ENCODE measurements at places on chromosomes 4 and X.
A peak's percentile ranks its signal among the peaks of the same experiment; 100 is the strongest.

DNA sequence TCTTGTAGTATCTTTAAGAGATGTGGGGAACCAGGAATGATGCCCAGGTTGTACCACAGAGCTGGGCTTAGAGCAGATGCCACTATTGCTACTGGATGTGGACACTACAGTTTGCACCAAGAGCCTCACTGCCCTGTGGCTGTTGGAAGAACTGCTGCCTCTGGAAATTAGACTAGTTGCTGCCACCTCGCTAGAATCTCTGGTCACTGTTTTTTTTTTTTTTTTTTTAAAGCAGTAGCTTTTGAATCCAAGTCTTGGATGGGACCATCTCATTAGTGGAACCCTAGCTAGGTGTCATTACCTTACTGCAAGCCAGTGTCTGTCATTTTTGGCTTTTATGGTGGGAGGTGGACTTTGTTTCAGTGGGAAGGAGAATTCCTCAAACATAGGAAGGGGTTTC is 105.5 kb downstream of the ARHGAP10 start:
- DNase-seq = no peak

GRCh38 chr4:15703439-15703838 is 574 bp downstream of the BST1 start:
- DNase-seq = no peak

DNA sequence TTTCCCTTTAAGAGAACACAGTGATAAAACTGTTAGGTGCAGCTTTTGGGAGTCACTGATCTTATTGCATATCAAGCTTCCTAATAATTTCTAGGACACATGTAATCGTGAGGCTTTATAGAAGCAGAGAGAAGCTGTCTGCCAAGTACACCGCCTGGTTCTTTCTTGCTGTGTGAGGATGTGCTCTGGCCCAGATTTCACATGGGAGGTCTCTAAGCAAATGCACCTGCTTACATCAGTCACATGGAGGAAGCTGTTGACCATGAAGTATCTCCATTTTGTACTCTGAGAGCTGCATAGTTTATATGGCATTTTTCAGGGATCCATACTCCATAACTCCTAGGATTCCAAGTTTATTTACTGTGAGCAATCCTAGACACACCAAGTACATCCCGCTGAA is 37.1 kb downstream of the RGS12 start:
- no peak for DNase-seq

- DNase-seq = no peak
Observed at GRCh38 chrX:18578546-18578945, 93.4 kb downstream of the RS1 start.

DNA sequence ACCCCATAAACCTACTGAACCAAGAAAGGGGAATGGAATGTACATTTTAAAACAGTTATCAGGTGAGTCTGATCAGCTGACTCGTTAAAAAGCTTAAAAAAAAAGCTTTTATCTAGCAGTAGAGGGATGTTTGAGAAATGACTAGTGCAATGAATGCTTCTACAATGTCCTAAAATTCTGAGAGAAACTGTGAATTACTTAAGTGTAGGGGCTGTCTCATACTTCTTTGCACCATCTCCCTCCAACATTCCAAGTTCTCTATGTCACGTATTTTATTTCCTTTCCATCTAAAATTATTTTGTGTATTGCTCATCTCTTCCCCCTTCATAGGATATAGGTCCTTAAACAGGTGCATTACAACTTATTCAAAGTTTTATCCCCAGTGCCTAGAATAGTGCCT is 11.9 kb upstream of the AREG start:
- no peak for DNase-seq

DNA sequence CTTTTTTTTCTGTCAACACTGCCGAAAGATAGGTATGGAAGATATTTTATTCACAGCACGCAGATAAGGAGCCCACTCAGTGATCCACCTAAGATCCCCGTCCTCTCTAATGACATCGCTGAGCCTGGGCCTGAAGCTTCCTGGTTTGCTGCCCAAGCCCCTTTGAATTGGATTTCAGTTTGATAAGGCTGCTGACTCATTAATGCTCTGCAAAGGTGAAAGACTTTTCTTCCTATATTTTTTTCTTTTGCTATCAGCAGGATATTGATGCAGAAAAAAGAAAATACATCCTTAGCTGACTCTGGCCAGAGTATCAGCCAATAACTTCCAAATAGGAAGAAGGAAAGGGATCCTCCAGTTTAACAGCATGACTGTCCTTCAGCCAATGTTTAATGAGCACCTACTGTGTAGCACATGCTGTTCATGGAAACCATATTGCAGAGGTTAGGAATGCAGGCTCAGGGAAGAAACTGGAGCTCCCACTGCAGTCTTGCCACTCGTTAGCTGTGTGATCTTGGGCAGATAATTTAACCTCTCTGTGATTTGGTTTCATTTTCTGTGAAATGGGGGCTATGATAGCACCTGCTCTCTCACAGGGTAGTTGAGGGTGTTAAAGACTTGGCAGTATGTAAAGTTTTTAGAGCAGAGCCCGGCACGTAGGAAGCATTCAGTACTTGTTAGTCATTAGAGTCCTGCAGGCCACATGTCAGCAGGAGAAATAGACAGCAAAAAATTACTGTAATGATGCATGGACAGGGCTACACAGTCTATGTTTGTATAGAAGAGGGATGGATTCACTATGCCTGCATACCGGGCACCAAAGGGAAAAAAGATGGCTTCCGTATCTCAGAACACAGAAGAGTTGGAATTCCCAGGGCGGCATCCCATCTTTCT is 39.3 kb downstream of the EVC start:
- DNase-seq = no peak

DNA sequence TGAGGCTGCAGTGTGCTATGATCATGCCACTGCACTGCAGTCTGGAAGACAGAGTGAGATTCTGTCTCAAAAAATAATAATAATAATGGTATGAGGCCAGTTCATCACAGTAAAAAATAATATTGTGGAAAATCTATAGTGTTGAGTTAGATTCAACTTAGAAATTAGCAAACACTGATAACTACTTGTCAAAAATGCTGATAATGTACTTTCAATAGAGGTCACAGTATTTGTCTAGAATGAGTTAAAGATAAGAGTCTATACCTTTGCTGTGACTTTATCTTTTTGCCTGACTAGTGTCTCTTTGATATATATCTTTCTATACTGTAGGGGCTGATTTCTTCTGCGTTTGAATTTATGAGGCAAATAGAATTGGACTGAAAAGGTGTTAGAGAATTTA is 430.6 kb downstream of the RPA4 start:
- DNase-seq = no peak

GRCh38 chr4:52984462-52984881 is 122.4 kb downstream of the RASL11B start:
- DNase-seq = peak; percentile 29

- DNase-seq = no peak
Observed at GRCh38 chr4:1211371-1211770, 37.6 kb downstream of the CTBP1 start.

DNA sequence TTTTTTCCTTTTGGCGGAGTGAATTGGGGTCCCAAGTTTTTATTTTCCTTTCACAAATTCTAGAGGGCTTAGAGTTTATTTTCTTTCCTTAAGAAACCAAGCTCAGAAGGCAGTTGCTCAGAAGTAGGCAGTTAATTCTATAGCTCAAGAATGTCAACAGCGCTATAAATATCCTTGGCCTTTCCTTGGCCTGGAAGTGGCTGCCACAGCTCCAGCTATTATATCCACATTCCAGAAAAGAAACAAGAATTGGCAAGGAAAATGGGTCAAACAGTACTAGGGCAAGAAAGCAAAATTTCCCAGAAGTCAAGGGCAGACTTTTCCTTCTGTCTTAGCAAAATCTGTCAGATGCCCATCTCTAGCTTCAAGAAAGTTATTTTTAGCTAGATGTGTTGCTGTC is 31.0 kb downstream of the SLC10A6 start:
- no peak for DNase-seq

Data from suppressor macrophage treated with lipopolysaccharide for 1 hour (primary cell).